Activated CD8-positive, alpha-beta memory T cell treated with anti-CD3 and anti-CD28 coated beads for 48 hours (primary cell): ENCODE measurements at places on chromosomes 3 and 15.

- DNase-seq, result no peak
Observed at GRCh38 chr3:140443073-140443472, 234.8 kb upstream of the TRIM42 start.

DNA sequence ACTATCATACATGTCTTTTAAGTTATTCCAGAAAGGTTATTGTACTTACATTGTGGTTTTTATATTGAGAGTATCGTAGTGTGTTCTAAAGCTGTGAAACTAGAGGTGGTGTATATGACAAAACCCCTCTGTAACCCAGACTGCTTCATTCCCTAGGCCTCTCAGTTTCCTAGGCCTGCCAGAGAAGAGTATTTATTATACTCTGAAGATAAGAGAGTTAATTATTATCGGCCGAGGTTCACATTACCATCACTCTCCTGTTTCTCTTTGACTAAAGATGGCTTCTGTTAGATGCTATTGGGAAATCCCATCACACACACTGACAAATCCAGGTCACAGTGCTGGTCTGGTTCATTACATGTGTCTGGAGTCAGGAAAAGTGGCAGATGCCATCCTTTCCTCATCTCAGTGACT lies 20.5 kb downstream of the EXOSC7 start:
- no peak for DNase-seq

GRCh38 chr3:147119346-147119745 lies 287.0 kb downstream of the ZIC4 start:
- no peak for DNase-seq

DNA sequence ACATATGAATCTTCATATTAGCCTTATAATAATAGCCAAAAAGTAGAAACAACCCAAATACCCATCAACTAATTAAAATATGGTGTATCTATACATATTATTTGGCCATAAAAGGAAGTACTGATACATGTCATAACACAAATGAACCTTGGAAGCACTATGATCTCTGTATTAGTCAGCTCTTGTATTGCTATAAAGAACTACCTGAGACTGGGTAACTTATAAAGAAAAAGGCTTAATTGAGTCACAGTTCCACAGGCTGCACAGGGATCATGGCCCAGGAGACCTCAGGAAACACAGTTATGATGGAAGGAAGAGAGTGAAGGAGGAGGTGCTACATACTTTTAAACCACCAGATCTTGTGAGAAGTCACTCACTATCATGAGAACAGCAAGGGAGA lies 16.0 kb upstream of the CCR2 start:
- DNase-seq, result no peak

DNA sequence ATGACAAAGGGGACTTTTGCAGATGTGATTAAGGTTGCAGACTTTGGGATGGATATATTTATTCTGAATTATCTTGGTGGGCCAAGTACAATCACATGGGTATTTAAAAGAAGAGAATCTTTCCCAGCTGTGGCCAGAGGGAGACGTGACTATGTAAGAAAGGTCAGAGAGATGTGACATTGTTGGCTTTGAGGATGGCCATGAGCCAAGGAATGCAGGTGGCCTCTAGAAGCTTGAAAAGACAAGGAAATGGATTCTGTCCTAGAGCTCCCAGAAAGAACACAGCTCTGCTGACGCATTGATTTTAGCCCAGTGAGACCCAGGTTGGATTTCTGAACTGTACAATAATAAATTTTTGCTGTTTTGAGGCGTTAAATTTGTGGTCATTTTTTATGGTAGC lies 616.0 kb upstream of the TBL1XR1 start:
- DNase-seq, result no peak
